ENCODE measurements at places on chromosomes 5 and 9.

- DNase-seq, result no peak
Measured at GRCh38 chr5:168273056-168273980, 18.1 kb upstream of the WWC1 start.

DNA sequence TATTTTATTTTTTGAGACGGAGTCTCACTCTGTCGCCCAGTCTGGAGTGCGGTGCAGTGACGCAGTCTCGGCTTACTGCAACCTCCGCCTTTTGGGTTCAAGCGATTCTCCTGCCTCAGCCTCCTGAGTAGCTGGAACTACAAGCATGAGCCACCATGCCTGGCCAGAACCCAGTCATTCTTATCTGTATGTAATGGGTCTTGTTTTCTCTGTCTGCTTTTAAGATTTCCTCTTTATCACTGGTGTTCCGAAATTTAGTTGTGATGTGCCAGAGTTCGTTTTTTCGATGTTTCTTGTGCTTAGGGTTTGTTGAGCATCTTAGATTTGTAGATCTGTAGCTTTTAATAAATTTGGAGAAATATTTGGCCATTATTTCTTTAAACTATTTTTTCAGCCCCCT is 19.2 kb downstream of the SLC25A25 start:
- no peak for DNase-seq

DNA sequence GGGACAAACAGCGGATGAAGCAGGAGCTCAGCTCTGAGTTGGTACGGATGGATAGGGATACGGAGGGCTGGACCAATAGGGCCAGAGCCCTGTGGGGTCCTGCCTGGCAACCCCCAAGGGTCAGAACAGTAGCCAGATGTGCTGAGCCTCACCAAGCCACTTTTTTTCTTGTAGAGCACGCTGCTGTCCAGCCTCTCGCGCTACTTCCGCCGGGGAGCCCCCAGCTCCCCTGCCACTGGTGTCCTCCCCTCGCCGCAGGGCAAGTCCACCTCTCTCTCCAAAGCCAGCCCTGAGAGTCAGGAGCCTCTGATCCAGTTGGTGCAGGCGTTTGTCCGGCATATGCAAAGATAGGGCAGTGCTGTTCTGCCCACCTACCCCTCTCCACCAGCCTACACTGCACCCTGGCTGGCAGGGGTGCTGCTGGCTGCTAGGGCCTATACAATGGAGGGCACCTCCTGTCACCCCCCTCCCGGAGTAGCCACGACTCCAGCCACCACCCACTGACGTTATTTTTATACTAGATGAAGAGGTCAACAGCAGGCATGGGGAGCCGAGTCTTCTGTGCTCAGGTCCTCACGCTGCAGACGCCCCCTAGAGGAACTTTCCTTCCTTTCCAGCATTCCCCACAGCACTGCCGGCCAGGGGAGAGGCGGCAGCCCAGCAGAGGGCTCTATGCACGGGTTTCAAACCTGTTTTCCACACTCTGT is 21.6 kb downstream of the SH3GLB2 start:
- peak; percentile 10 for DNase-seq

DNA sequence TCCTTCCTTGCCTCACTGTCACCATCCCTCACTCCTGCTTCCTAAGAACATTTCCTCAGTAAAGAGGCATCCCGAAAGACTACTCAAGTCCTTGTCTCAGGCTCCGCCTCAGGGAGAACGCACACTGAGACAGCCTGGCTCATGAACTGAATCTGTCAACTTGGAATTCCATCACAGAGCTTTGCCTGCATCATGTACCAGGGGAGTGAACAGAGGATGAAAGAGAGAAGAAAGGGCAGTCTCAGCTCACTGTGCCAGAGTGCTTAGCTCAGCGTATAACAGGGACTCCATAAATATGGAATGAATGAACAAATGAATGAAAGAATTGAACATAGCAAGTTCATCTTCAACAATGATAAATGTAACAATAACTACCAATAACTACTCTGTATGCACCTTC is 68.7 kb upstream of the SLC1A3 start:
- no peak for DNase-seq

DNA sequence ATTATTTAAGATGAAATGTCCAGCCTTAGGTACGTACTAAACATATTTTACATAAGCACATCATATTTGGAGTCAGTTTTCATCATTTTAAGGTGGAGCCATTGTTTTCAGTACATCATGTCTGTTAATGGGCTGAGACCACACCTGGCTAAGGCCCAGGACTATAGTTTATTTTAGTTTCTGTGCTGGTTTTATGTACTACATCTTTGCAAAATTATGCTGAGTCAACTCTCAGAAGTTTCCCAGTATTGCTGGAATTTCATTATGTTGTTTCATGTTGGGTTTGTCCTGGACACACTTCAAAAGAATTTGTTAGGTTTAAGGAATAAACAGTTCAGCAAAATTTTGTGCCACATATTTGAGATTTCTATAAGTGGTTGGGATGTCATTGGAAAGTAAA is 171.2 kb downstream of the CCDC171 start:
- no peak for DNase-seq

DNA sequence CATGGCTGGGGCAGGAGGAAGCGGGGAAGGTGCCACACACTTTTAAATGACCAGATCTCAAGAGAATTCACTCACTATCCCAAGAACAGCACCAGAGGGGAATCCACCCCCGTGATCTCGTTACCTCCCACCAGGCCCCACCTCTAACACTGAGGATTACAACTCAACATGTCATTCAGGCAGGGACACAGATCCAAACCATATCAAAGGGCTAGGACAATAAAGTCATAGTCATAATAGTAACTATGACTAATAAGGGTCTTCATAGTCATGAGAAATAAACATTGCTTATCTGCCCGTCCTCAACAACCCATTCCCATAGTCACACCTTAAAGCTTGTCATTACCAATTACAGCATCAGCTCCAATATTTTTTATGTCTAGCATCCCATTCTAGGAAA is 65.3 kb upstream of the SMC2 start:
- no peak for DNase-seq

DNA sequence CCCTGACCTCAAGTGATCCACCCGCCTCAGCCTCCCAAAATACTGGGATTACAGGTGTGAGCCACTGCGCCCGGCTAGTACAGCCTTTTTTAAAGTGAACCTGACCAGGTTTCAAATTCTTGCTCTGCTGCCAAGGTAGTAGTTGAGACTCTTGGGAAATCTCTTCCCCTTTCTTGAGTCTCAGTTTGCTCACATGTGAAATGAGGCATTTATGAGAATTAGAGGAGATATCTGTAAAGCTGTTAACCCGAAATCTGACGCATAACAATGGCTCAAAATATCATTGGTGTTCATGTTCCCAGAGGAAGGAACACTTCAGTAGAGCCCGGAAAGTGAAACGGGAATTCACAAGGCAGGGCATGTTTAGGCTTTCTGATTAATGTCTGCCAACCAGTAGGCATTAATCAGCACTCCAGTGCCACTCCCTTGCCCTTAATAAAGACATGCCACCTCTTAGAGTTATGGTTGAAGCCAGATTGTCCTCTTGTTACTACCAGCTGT is 1.5 kb downstream of the ARPC5L start:
- DNase-seq, result no peak

GRCh38 chr9:78781681-78782080 is 484.8 kb downstream of the PSAT1 start:
- DNase-seq, result no peak

- no peak for DNase-seq
Measured at GRCh38 chr5:178291161-178291561, 58.6 kb upstream of the PHYKPL start.

GRCh38 chr9:95780751-95781150 is 94.7 kb upstream of the ERCC6L2 start:
- no peak for DNase-seq

DNA sequence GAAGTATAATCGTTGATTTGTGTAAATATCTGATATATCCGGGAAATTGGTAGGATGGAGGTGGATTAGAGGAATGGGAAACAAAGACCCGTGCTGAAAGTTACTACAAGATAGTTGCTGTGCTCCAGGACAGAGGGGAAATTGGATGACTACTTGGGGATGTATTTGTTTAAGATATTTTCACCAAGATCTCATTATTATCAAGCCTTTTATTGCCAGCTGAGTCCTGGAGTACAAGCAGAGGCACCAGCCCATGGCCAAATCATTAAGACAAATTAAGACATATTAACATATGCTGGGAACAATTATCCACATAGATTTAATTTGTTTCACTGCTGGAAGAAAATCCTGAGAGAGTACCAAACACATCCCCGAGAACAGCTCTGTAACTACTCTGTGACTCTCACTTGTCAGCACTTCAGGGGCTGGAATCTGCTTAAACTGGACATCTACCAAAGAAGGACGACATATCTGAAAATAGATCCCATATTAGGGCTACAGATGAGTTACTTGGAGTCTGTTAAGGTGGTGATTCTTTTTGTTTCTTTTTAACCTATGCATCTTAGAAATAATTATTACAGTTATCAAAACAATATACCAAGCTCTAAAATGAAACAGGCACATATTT is 68.2 kb downstream of the SLC1A1 start:
- DNase-seq, result no peak

DNA sequence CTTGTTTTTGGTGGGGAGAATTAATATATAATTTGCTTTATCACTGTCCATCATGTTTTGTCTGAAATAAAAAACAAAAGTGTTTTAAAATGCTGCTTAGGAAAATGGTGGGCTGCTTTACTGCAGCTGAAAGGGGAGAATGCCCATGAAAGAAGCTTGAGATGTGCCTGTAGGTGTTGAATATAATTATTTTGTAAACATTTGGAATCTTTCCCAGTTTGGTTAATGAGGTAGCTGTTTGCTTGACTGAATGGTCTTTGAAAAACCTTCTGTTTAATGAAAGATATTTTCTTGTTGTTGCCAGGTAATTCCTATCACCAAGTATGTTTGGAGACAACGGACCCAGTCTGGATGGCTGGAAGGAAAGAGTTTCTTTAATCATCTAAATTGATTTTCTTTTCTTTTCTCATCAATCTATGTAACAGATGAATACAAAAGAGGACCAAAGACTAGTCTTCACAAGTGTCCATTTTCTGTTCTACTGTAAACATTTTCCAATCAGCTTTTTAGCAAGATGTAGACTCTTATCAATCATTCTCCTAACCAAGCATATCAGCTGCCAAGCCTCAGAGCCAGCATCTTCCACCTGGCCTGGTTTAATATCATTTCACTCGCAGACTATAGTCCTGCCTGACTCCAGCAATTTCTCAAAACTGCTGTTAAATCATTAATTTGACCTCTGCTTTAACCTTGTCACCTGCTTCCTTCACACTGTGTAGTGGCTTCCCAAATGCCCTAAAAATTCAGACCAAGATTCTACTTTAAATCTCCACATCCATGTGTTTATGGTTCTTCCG is 441.2 kb upstream of the CHD1 start:
- no peak for DNase-seq

DNA sequence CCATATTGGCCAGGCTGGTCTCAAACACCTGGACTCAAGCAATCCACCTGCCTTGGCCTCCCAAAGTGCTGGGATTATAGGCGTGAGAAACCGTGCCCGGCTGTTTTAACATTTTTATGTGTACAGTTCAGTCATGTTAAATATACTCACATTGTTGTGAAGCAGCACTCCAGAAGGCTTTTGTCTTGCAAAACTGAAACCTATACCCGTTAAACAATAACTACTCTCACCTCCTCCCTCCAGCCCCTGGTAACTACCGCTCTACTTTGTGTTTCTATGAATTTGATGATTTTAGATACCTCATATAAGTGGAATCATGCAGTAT is 23.1 kb upstream of the SHB start:
- no peak for DNase-seq

- DNase-seq, result no peak
Measured at GRCh38 chr5:102975045-102975444, 144.9 kb downstream of the GIN1 start.

DNA sequence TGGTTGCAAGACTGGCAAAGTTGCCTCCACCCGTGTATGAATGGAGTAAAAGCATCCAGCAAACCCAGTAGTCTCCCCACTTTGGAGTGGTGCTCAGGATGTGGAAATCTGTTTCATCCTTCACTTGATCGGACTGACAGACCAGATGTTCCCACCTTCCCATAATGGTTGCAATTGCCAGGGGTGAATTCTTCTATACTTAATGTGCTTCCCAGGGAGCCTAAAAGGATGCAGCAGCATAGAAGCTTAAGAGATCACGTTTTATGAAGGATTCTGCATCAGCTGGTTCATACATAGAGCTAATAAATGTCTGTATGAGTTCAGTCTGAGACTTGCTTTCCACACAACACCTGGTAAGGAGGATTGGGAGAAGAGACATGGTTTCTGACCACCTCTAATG is 198.8 kb upstream of the S1PR3 start:
- DNase-seq, result no peak

DNA sequence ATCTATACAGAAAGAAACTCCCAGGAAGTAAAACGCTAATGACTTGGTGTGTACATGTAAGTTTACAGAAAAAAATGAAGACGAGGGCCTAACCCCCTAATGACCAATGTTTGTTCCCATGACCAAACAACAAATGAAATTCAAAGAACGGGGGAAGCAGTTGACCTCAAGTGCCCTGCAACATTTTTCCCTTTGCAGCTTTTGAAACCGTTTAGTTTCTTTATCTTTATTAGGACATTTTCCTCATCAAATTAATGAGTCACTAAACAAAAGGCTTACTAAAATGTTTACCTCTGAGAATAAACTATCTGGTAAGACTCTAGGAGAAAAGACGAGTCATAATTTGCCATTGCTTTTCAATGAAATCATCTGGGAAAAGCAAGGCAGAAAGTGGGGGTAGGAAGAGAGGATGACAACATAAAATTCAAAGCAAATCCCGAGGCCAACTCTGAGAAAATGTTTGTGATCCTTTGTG is 57.4 kb downstream of the LHFPL2 start:
- DNase-seq, result no peak

DNA sequence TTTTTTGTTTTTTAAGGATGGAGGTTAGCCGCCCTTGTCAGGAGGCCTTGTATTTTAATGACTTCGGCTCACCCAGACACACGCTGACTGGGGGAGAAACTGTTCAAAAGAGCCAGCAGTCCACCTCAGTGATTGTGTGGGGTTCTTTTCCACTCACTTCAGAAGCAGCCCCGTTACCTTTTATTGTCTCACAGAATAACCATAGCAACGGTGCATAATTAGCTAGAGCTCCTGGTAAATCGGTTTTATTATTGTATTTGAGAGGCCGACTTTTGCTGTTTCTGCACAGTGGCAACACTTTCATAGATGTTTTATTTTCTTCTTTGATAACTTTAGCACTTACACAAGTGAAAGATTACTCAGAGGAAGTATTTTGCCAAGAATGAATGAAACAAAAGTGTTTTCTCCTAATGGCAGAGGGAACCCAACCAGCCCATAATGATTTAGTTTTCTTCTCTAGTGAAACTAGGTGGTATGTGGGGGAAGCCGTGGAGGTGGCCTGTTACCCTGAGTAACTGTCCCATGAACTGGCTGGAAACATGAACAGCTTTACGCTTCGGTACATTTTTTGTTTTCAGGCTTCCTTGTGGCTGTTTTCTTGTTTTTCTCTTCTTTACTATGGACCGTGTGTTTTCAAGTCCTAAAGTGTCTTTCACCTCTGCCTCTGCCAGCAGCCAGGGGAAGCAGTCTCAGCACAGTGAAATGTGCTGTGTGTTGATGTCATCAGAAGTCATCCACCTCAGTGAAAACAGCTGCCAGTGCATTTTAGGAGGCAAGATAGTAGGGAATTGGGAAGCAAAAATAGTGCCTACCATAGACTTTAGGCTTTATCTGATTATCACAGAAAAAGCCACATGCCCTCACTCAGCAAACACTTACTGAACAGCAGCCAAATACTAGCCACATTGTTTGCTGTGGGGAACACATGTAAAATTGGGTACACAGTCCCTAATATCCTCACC is 414.7 kb downstream of the KDM4C start:
- DNase-seq, result no peak
